ENCODE measurements at places on chromosomes 6 and 20. TPM values are rescaled to one million over a fixed set of nuclear protein-coding genes. Genes with fewer than 3 reads are reported as not detected.

- DNase-seq: no peak
Measured at GRCh38 chr6:48061265-48061990, 49.6 kb downstream of the PTCHD4 start.

The OTOR gene
- 0.21 TPM for total RNA-seq

- no peak for DNase-seq
Measured at GRCh38 chr6:138246650-138247440, 28.6 kb upstream of the PBOV1 start.

The ANGPT4 gene
- total RNA-seq: not detected

DNA sequence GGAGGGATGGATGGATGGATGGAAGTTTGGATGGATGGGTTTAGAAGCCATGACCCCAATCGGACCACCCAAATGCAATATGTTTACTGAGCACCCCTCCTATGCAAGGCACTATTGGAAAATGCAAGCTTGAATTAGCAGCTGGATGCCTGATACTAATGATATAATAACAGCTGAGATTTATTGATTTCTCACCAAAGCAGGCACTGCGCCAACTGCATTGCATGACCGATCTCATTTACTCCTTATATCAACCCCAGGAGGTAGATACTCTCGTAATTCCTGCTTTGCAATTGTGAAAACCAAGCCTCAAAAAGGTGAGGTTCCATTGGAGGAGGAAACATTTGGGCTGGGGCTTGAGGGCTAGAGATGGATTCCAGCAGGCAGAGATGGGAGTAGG lies 89.7 kb downstream of the KCNB1 start:
- no peak for DNase-seq

- DNase-seq: peak; percentile 69
Measured at GRCh38 chr6:74735304-74735703, 470.5 kb downstream of the COL12A1 start.

DNA sequence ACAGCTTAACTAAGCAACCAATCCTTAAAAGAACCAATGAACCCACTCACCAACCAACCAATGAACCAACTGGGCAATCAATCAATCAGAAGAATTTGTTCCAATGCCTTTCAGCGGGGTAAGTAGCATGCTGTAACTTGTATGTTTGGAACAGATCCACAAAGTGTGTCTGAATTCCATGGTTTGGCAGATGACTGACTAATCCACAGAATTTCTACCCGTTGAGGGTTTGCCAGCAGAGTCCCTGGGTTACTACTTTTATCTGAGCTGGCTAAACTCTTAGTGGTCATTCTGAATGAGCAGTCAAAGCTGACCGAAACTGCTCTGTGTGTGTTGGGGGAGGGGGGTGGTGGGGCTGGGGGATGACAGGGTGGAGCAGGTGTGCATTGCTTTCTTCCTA lies 125.0 kb upstream of the JAG1 start:
- no peak for DNase-seq

DNA sequence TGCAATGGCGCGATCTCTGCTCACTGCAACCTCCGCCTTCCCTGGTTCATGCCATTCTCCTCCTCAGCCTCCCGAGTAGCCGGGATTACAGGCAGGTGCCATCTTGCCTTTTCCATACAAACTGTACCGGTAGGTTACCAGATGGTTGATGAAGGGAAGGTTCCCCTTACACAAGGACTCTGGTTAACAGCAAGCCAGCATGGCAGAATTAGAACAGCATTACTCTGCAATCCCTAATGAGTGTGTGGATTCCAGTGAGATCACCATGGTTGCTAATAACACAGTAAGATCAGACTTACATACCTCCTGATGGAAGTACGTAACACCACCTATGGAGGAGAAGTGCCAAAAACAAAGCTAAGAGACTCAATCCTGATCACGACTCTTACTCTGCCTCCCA lies 51.7 kb downstream of the TTI1 start:
- no peak for DNase-seq

The DCDC2 gene
- 0.21 TPM for total RNA-seq

DNA sequence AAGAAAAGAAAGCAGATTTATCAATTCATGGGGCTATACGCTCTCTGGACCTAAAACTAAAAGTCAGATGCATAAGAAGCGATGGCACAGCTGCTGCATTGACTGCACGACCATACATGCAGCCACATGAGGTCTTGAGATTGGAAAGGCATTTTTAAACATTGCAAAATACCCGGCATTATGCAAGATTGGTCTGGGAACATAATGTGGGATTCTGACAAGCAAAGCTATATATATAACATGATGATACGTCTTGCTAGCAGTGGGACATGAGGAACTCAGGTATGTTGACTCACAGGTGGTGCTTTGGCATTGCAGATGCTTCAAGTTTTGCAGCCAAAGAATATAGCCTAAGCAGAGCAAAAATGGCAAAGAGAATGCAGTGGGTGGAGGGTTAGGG lies 55.1 kb downstream of the SAMD3 start:
- DNase-seq: no peak

DNA sequence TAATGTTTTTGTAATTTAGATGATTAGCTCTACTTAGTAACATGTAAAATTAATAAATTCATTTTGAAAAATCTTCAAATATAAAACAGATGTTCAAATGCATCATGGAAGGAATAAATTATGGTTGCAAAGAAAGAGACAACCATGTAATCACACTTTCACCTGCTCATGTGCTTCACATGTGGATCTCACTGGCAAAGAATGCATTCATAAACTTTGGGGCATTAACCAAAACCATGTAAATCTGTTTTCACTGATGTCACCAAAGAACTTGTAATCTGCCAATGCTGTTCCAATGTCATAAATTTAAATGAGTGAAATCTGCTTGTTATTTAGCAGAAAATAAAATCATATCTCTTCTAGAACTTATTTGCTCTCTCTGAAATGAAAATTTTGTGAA lies 142.7 kb downstream of the TENT5A start:
- DNase-seq: no peak

- no peak for DNase-seq
Measured at GRCh38 chr6:42171813-42172581, 1.2 kb upstream of the GUCA1A start.

The PSORS1C1 gene
- total RNA-seq: 0.41 TPM

The PLN gene
- total RNA-seq: 24.5 TPM

DNA sequence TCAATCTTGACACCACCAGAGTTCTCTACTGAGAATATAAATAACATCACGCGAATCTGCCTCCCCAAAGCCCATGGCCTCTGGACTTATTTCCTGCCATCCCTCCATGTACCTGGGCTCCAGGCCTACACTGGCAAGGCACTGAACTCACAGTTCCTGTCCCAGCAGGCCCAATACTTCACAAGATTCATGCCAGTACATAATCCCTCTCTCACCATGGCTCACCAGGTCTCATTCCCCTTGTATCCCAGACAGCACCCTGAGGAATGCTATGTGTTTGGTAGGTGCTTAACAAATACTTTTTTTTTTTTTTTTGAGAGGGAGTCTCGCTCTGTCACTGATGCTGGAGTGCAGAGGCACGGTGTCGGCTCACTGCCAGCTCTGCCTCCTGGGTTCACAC lies 1.9 kb downstream of the KIF16B start:
- DNase-seq: no peak

The ISM1 gene
- total RNA-seq: 7.6 TPM

The ARG1 gene
- 0.92 TPM for total RNA-seq

Data from tongue (tissue), 3 donors.